NAMALWA (cell line): ENCODE measurements at places on chromosomes 1 and 21.

GRCh38 chr1:227897704-227898438, 49.9 kb downstream of the WNT9A start:
- DNase-seq = no peak

- peak; percentile 47 for DNase-seq
Observed at GRCh38 chr1:88890791-88891317, 513 bp downstream of the GTF2B start.

- no peak for DNase-seq
Observed at GRCh38 chr1:223500560-223501425, 107.6 kb downstream of the CCDC185 start.

GRCh38 chr1:55107101-55107500, 67.8 kb downstream of the PCSK9 start:
- DNase-seq = no peak

DNA sequence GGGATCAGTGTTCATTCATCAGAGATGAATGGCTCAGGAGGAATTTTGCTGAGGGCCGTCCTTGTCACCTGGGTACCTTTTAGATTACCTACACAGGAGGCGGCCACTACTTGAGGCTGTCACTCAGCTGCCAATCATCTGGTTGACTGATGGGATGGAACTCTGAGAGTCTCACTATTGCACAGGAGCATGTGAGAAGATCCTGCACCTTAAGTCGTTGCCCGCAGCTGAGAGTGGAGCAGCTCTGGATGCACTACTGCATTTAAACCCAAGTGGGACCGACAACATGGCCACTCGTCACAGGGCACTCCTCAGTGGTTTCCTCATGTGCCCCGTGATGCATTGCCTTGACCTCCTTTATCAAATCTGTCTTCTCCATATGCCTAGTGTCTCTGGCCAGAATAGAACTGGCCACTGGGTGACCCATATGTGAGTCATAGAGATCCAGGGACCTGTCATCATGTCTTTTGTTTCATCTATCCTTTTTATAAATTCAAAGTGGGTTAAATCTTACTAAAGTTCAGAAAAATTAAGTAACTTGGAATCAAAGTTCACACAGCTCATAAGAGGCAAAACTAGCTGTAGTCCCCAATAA, 165.5 kb downstream of the ZSCAN20 start:
- no peak for DNase-seq

GRCh38 chr21:29384683-29385359, 86.1 kb downstream of the BACH1 start:
- DNase-seq = no peak

GRCh38 chr1:8545078-8545477, 227.2 kb downstream of the SLC45A1 start:
- no peak for DNase-seq

GRCh38 chr1:191699343-191699742, 458.9 kb upstream of the RGS18 start:
- DNase-seq = no peak

DNA sequence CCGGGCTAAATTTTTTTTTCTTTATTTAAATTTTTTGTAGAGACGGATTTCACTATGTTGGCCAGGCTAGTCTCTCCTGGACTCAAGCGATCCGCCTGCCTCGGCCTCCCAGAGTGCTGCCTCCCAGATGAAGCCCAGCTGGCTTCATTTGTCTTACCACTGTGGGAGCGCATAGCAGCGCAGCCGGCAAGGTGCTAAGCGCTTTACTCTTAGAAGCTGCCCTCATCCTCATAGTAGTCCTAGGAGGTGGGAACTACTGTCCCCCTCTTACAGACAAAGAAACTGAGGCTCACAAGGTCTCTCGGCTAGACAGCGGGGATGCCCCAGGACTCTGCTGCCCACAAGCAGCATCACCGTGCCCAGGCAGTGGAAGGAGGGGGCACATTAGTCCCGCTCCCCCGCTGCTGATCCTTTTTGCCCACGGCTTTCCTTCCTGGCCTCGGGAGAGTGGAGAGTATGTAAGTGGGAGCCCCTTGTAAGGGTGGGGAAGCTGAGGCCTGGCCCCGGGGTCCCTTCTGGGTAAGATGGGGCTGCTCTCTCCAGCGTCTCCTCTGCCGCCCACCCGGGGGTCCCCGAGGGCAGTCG, 726 bp downstream of the TMEM54 start:
- DNase-seq = no peak

- DNase-seq = no peak
Observed at GRCh38 chr1:88013485-88013884, 670.6 kb upstream of the PKN2 start.

DNA sequence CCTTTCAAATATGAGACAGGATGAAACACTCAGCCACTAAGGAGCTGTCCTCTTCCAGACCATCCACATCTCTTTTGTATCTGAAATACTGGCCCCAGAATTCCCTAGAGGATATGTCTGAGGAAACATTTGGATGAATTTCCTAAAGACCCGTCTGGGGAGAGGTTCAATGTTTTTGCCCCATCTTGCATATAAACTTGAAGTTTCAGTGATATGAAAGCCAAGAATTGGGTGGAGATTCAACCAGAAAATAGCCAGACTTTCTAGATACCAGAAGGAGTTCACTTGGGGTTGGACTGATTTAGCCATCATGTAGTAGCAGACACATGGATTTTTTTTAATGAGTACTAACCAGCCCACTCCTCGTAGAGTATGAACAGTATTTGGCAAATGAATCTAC, 182.0 kb downstream of the PLPP3 start:
- DNase-seq = no peak

- DNase-seq = no peak
Observed at GRCh38 chr1:108194051-108194450, 6.1 kb downstream of the SLC25A24 start.

GRCh38 chr1:244760471-244760870, 75.0 kb upstream of the COX20 start:
- DNase-seq = no peak

GRCh38 chr1:221025956-221026355, 146.7 kb downstream of the HLX start:
- no peak for DNase-seq

DNA sequence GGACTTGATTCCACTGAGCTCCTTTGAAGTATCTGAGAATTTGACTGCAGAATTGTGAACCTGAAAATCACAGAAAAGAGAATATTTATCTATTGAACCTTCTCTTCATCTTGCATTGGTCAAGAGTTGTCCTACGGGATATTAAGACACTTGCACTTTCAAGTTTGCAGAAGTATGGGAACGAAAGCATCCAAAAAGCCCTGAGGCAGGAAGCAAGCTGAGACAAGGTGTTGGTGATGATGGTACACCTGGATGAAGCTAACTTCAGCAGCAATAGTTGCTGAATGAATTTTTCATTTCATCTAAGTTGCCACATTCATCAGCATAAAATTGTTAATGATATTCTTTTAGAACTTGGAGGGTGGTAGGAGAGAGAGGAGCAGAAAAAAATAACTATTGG, 686.6 kb upstream of the ADAMTS5 start:
- no peak for DNase-seq

DNA sequence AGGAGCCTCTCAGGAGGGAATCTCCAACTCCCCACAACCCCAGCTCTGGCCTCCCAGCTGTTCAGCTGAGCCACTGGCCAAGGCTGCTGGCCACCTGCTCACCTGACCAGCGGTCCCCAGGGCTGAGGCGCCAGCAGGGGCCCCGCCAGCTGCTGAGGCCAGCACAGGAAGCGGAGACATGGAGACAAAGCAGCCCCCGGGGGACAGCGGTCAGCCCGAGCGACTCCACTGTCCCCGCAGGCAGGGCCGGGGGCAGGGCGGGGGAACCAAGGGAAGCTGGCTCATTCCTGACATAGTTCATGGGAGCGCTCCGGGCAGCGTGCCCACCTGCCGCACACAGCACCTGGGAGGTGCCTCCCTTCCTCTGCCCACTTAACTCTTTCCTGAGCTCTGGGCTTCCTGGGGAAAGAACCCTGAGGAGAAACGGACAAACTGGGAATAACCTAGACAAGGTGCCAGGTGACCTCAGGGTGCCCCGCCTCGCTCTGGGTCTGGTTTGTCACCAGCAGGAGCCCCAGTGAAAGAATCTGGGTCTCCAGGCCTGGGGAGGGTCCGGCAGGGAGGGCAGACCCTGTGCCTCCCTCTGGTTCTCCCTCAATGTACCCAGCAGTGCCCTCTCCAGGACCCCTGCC, 10.7 kb downstream of the EPHA2 start:
- no peak for DNase-seq

- no peak for DNase-seq
Observed at GRCh38 chr1:240630409-240630808, 18.5 kb upstream of the GREM2 start.

DNA sequence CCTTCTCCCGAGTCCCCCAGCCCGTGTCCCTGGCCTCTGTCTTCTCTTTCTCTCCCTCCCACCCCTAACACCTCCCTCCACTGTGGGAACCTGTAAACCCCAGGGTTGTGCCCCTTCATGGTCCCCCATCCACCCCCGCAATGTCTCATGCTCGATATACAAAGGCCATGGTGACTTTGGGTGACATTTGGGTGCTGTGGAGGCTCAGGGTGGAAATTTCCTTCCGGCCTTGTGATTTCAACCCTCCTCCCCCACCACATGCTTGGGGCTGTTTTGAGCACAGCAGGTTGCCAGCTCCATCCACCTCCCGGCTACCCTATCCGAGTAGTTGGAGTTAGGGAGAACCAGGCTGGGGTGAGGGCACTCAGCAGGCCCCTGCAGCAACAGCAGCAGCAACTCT, 25.7 kb upstream of the VPS13D start:
- no peak for DNase-seq

- DNase-seq = no peak
Observed at GRCh38 chr1:163196449-163196787, 6.3 kb downstream of the RGS5 start.

DNA sequence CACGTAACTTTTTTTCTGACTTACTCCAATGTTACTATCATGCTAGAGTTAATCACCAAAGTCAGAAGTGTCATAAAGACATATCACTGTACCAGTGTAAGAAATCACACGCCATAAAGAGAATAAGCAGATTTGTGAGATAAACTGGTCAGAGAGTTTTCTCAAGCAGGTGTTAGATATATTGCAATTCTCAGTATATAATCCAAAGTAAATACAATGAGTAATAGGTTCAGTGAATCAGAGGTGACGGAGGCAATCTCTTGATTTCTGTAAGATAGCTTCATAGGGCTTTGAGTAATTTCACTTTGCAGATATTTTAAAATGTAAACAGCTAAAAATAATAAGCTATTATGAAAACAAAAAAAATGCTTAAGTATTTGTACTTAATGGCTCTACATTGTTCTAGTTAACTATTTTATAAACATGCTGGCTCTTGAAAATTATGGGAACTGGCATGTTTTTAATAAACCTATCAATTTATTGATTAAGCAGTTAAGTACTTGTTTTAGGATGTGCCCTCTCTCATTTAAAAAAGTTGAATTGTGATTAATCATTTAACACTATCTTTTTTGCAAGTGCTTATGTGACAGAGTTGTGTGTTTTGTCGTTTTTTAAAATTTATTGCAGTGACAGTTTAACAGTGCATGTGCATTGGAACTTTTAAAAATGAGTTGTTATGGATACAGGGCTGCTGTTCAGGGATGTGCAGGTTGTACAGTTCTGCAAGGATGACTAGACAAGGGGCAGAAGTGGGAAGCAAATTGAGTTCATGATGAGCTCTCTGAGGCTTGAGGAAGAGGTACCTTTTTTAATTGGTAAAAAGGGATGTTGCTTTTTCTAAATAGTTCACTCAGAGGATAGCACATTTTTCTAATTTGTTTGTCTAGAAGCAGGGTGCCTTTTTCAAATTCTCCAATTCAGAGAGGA, 119.1 kb downstream of the USP25 start:
- no peak for DNase-seq

DNA sequence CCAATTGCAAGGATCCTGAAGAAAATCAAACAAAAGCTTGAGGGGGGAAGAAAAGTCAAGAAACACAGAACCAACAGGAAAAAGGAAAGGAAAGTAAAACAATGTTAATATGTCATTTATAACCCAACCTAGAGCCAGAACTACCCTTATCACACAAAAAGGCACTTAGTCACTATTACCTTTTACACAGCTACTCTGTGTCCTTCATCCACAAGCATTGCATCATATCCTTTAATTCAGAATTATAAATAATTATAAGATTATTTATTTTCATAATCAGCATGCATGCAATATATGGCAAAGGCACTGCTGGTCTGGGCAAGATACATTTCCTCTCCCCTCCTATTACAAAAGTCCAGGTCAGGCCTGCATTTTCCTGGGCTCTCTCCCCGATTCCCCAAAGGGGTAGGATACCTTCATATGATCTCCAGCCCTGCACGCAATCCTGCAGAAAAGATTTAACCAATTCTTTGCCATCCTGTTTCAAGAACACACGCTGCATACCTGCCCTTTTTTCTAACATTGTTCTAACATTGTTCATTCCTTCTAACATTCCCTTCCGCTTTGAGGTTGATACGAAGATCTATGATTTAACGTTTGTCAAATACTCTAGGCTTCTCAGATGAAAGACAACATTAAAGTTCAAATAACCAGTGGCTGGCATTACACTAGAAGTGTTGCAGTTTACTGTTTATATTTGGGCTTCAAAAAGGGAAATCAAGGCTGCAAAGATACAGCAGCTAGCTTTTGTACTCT, 4.3 kb downstream of the PTPN14 start:
- no peak for DNase-seq

GRCh38 chr1:1021010-1021919, 1.3 kb downstream of the AGRN start:
- no peak for DNase-seq

GRCh38 chr1:26701266-26701994, 5.6 kb downstream of the ARID1A start:
- no peak for DNase-seq

DNA sequence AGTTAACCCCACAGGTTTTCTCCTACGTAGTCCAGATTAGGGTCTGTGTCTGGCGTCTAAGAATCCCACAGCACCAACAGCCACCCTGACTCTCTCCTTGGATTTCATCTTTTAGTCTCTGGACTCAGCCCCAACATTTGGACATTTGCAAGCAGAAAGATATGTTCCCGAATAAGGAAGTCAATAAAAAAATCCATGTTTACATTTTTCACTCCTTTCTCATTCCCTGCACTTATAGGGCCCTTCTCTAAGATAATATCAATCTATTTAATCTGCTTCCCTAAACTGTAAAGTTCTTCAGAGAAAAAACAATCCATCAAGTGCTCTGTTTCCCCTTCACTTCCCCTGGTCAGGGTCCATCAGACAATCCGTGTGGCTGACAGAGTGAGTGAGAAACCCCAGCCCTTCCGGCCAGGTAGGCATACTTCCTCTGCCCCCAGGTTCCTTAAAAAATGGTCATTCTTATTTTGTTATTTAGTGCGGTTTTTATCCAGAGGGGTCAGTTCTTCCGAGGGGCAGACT, 105.9 kb upstream of the CDC42BPA start:
- DNase-seq = no peak

DNA sequence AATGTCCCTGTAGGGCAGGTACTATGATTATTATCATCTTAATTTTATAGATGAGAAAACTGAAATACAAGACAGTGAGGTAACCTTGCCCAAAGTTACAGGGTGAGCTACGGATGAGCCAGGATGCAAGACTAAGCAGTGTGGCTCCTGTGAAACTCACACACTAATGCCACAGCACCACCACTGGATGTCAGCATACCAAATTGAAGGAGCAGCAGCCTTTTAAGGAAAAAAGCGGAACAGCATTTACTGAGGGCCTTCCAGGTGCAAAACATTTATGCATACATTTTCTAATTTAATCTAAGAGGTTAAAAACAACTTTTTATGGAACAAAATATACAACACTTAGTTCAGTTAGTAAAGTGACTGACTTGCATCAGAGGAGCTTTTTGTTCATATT, 41.7 kb downstream of the SEC16B start:
- DNase-seq = no peak
